ENCODE measurements at places on chromosomes 11 and 22.

DNA sequence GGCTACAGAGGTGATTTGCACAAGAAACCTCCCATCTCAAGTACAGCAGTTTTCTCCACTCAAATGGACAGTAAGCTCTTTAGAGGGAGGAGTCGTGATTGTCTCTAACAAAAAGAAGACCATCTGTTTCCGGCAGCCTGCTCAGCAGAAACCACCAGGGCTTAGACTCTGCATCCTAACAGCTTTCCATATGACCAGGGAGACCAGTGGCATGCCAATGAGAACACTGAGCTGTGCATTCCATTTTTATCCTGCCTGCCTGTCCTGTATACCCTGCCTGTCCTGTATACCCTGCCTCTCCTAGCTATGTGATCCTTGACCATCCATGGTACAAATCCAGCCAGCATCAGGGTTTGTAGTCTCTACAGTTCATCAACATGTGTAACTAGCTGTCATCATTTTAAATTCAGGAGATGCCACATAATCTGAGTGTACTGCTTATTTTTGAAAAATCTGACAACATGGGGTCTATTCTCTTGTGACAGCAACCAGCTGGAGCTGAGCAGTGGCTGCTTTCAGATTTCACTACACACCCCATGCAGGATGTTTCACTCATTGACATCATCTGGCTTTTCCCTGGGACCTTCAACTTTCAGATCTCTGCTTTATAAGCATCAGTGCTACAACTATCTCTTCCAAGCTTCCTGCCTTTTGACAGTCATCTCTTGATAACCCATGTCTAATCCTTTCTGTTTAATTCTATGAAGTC is 50.5 kb upstream of the POU2AF2 start:
- no peak for DNase-seq

DNA sequence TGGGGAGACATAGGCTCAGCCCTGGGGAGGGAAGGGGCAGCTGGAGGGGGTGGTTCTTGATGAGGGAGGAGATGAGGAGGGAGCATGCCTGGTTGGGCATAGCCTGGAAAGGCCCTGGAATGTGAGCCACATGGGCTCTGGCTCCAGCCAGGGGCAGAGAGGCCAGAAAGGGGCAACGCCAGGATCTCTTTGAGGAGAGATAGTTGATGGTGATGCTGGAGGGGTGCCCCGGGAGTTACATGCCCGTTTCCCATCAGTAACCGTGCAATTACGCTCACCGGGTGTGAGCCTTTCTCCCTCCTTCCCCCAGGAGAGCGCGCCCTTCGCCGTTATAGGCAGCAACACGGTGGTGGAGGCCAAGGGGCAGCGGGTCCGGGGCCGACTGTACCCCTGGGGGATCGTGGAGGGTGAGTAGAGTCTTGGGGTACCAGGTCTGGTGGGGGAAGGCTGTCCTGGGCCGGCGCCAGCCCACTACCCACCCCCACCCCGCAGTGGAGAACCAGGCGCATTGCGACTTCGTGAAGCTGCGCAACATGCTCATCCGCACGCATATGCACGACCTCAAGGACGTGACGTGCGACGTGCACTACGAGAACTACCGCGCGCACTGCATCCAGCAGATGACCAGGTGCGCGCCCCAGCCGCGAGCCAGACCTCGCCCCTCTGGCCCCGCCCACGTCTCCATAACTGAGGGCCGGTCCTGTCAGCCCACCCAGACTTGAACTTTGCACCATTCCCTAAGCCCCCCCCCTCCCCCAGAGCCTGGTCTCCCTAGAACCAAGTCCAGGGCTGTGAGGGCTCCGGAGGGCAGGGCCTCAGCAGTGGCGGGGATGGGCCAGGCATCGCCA is 1.8 kb upstream of the GP1BB start:
- no peak for DNase-seq

DNA sequence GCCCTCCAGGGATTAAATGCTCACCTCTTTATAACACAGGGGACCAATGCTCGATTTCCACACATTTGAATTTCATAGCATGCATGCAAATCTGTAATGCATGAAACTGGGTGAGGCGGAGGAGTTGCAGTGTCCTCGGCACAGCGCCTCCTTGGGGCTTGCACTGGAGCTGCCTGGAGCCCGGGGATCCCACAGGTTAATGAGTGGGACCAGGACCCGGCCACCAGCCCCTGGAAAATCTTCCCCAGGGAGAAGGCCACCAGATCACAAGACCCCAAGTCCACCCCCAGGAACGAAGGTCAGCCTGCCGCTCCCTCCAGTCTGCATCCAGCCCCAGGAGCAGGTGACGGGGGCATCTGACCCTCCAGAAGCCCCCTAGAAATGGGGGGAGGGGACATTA is 119.1 kb downstream of the MN1 start:
- DNase-seq: no peak

DNA sequence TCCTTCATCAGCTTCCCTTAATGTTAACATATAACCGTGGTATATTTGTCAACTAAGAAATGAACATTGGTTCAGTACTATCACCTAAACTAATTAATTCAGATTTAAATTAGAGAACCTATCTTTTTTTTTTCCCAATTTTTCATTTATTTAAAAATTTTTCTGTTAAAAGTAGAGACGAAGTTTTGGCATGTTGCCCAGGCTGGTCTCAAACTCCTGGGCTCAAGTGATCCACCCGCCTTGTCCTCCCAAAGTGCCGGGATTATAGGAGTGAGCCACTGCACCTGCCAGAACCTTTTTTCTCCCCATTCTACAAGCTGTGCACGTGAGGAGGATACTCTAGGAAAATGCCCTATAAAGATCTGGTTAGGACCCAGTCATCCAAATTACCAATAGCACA is 3.6 kb downstream of the EI24 start:
- no peak for DNase-seq

DNA sequence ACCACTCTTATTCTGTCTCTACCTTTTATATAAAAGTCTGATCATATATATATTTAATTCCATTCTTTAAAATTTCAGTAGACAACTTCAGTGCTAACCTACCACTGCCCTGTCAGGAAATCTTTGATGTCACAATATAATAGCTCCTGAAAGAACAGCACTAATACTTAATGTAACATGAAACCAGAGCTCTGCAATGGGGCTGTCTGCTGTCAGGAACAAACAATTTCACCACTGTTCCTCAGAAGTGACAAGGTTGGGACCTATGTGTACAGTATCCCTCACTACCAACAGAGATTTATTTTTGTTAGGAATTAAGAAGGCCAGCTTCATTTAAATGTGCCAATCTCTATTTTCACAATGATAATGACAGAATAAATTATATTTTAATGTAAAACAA is 165.5 kb upstream of the C11orf58 start:
- DNase-seq: no peak

DNA sequence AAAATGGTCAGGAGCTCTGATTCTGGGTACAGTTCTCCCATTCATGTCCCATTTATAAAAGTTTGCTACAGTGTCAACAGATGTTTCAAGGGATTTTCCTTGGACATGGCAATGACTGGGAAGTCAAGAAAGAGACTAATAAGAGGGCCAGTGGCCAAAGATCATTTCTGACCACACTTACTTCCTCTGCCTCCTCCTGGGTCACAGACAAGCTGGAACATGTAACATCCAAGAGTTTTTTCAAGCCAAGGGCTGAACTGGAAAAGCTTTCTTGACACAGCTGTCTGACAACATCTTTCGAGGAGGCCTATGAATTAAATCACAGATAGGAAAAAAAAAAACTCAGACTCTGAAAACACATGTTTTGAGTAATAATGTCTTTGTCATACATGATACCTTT is 8.7 kb downstream of the COMMD9 start:
- DNase-seq: no peak

DNA sequence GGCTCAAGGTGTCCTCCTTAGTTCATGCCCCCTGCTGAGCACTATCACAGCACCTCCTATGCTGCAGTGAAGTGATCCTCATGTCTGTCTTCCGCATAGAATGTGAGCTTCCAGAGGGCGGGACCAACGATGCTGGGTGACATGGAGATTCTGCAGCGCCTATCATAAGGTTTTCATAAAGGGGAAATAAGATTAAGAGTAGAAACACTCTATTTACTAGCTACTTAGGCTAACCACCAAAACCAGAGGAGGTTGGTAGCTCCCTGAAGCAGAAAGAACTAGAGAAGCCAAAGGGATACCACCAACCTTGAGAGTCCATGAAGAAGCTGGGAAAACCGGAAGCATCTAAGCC is 39.3 kb upstream of the POU2AF1 start:
- no peak for DNase-seq

DNA sequence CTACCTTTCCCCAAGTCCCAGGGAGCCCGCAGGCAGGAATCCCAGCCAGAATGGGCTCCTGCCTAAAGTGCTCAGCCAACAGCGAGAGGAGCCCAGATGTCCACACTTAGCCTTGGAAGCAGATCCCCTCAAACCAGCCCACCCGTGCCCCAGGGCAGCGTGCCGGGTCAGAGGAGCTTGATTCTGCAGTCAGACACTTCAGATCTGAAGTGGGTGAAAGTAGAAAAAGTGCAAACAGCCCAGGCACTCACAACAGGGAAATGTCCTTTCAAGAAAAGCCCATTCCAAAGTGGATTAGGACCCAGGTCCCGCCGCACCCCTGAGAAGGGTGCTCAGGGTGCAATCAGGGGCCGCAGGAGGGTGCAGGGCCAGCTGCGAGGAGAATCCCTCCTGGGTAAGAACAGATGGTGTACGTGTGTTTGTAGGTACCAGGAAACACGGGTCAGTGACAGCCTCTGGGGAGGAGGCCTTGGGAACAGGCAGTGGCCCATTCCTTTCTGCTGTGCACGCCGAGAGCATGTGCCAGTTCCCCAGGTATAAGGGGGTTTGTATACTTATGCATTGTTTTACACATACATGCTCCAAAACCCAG is 17.7 kb downstream of the ELFN2 start:
- no peak for DNase-seq

DNA sequence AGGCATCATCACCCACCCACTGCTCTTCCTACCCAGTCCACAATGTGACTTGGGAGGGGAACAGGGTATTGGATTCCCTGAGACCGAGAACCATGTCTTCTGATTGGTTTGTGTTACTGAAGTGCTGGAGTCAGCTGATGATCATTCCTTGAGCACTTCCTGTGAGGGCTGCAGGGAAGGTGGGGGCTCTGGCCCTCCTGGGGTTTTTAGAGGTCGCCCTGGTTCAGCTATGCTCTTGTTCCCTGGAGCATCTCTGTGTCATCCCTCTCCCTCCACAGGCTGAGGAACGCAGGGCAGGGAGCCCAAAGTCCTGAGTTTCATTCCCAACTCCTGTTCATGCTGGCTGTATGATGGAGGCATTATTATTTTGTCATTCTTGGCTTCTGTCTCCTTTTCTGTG is 6.7 kb downstream of the ZC3H7B start:
- no peak for DNase-seq

DNA sequence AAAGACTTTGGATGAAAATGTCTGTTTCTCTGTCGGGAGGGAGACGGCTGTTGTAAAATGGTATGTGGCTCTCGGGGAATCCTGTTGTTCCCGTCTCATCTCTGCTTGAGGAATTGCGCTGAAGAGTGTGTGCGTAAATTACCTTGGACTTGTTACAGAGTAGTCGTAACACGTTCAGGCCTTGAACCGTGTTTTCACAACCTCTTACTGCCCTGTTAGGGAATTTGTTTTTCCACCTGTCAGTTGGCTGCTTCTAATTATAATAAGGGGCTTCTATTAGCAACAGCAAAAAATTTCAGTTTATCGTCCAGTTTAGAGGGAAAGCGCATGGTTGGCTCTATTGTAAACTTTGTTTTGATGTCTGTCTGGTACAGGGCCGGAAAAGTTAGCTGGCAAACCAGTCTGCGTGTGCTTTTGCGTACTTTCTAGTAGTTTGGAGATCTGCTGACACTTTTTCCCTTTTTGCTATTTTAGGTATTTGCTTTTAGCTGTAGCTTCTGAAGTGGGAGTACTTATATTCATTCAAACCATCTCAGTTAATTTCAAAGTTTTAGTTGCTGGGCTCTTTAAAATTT is 1.5 kb downstream of the HIPK3 start:
- no peak for DNase-seq

DNA sequence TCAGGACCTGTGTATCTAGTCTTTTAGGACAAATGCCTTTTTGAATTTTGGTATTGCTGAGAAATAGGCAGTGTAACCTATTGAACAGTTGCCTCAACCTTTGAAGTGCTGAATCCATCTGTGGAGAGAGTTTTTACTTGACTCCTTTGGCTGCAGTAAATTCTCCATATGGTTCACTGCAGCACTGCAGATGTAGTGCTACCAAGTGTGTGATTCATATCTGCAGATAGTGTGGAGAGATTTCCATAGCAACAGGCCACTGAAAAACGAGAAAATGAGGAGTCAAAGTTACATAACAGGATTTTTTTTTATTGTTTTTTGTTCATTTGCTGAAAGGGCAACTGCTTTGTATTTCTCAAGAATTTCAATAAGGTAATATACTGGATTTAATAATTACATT is 356.1 kb downstream of the RAB38 start:
- DNase-seq: no peak

- no peak for DNase-seq
These were observed 327.1 kb upstream of the DDI1 start for GRCh38 chr11:103709371-103709770.
